ENCODE measurements at places on chromosomes 2 and 18.
A peak's percentile ranks its signal among the peaks of the same experiment; 100 is the strongest.

GRCh38 chr2:16050908-16051489, 110.6 kb downstream of the MYCN start:
- no peak for DNase-seq

- no peak for DNase-seq
Measured at GRCh38 chr2:107687073-107687472, 139.6 kb upstream of the RGPD4 start.

DNA sequence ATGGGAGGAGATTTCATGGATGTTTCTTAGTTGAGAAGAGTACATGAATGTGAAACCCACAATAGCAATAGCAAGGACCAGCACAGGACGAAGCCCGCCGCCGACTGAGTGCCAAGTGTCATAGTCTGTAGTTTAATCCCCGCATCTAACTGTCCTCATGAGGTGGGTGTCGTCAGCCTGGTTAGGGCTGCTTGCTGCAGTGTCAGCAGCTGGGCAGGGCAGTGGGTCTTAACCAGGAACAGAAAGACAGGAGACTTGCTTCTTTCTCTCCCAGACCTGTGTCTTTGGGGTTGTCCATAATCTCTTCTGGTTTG, 146.6 kb downstream of the VAPA start:
- no peak for DNase-seq

DNA sequence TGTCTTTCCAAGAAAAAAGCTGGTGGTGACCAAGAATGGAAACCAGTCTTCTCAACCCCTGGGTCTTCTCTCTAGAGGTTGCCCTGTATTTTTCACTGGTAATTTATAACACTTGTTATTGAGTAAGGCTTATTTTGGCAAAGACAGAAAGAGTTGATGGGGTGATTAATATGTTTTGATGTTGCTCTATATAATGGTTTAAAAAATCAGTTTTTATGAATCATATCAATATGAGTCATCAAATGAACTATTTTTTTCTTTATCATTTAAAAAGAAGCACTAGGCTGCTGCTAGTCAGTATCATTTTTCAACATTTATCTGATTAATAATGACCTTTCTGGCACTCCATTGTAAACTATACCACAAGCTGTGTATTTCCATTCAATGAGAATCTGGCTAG, 1142.2 kb downstream of the LRP1B start:
- no peak for DNase-seq

- peak; percentile 66 for DNase-seq
Measured at GRCh38 chr2:73830871-73831401, 2.2 kb downstream of the STAMBP start.

DNA sequence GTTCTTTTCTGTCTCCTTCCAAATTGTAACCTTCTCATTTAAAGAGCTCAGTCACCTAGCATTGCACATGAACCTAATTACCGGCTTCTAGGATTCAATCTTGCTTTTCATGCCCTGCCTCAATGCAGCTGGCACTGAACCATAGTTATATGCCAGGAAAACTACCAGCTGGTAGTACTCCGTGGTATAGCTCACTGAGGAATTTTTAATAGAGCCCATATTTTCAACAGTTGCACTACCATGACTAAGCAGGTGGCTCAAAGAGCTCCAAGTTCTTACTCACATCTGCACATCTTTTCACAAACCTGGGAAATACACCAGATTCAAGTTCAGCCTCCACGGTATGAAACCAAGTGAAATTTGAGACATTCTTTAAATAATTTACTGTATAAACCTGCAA, 363.5 kb downstream of the GRB14 start:
- no peak for DNase-seq

DNA sequence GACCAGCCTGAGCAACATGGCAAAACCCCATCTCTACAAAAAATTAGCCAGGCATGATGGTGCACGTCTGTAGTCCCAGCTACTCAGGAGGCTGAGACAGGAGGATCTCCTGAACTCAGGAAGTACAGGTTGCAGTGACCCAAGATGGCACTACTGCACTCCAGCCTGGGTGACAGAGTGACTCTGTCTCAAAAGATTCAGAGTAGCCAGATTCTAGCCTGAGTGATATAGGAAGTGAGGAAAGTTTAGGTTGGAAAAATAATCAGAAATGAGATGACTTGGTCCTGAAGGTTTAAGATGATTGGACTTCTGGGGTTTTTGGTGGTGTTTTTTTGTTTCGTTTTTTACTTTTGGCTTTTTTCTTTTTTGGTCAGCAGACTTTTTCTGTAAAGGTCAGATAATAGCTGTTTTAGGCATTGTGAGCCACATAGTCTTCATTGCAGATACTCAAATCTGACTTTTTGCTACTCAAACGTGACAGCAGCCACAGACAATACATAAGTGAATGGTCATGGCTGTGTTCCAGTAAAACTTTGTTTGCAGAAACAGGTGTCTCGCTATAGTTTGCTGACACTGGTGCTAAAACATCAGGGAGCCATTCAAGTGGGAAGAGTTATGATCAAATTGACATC, 104.1 kb upstream of the UBXN4 start:
- no peak for DNase-seq

DNA sequence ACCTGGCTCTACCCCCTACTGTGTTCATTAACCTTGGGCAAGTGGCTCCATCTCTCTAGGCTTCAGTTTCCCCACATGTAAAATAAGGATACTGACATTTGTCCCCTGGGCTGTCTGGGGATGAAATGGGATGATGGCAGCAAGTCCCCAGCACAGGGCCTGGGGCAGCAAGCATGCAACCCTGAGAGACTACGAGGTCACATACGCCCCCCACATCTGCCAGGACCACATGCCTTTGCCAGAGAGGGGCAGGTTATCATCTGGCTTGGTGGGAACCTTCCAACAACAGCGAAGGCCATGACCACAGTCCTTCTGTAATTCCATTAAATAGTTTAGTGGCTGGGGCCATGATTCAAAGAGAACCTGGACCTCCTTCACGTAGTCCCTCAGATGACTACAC, 145.9 kb upstream of the REV1 start:
- no peak for DNase-seq

DNA sequence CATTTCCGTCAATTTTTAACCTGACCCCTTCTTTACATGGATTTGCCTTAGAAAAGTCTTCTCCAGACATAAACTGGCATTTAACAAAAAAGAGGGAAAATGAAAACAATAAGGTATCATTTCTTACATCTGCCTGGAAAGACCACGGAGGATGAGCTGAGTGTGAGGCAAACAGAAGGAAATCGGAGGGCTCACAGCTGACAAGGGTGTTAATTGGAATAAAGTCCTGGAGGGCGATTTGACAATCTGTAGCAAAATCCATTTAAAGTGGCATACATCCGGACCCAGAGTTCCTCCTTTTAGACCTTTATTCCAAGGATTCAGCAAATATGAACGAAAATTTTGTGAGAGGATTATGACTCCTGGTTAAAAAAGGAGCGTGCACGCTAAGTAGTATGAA, 179.7 kb upstream of the COPS8 start:
- DNase-seq: no peak

GRCh38 chr2:169997140-169997887, 170.1 kb downstream of the UBR3 start:
- no peak for DNase-seq

- DNase-seq: no peak
Measured at GRCh38 chr2:225416616-225417367, 17.3 kb downstream of the NYAP2 start.

GRCh38 chr2:133362061-133362476, 206.2 kb downstream of the NCKAP5 start:
- no peak for DNase-seq

- no peak for DNase-seq
Measured at GRCh38 chr2:121018136-121019061, 266.6 kb downstream of the TFCP2L1 start.

GRCh38 chr18:12998332-12999060, 7.3 kb downstream of the CEP192 start:
- DNase-seq: no peak

- DNase-seq: no peak
Measured at GRCh38 chr2:200028998-200029397, 73.6 kb downstream of the MAIP1 start.

GRCh38 chr2:5749347-5749746, 57.2 kb downstream of the SOX11 start:
- no peak for DNase-seq

DNA sequence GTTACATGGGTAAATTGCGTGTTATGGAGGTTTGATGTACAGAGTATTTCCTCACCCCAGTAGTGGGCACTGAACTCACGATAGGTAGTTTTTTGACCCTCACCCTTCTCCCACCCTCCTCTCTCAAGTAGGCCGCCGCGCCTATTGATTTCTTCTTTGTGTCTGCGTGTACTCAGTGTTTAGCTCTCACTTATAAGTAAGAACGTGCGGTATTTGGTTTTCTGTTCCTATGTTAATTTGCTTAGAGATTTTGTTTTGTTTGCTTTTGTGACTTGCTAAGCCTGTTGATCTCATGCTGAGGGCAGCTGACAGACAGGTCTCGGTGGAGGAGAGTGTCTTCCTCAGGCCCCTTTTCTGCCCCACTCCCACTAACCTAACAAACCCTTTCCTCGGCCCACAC, 36.2 kb downstream of the ACOXL start:
- no peak for DNase-seq

GRCh38 chr18:32735781-32736180, 37.0 kb downstream of the KLHL14 start:
- DNase-seq: no peak

GRCh38 chr2:161947836-161948235, 126.2 kb downstream of the DPP4 start:
- DNase-seq: no peak

GRCh38 chr2:224257156-224257555, 144.8 kb downstream of the FAM124B start:
- no peak for DNase-seq

DNA sequence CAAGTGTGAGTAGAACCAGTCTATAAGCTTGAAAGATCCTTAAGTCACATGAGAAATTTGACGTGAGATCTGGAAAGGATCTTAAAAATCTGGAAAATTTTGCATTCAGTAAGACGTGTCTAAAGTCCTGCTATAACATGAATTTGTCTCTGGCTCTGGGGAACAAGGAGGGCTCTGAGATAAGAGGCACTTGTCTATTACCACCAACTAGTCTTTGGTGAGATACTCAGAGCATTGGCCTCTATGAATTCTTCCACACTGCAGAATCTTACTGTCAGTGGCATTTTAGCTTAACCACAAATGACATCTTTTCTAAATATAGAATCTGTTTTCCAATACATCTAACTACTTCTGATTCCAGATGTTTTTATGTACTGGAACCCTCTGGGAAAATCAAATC, 1504.5 kb downstream of the DPP10 start:
- DNase-seq: no peak

DNA sequence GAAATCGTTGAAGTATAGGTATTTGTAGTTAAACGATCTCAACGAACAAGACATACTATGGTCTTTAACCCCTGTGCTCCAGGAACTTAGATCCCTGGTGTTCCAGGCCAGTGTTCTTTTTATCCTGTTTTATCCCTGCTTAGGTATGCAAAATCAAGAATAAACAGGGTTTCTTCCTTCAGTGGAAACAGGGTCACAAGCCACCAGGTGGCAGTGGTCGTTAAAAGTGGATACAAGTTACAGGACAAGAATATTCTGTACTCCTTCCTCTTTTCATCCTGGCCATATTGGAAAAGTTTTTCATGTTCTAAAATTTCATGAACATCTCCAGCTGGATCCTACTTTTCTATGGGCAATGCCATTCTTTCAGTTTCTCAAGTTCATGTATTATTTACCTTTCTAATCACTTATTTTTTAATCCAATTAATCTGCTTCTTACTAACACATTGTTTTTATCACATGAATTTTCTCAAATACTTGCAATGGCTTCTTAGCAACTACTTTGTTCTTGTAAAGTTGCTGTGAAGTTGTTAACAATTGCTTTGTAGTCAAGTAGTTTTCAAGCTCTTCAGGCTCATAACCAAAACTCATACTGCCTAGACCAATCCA, 16.4 kb upstream of the HNMT start:
- peak; percentile 59 for DNase-seq

DNA sequence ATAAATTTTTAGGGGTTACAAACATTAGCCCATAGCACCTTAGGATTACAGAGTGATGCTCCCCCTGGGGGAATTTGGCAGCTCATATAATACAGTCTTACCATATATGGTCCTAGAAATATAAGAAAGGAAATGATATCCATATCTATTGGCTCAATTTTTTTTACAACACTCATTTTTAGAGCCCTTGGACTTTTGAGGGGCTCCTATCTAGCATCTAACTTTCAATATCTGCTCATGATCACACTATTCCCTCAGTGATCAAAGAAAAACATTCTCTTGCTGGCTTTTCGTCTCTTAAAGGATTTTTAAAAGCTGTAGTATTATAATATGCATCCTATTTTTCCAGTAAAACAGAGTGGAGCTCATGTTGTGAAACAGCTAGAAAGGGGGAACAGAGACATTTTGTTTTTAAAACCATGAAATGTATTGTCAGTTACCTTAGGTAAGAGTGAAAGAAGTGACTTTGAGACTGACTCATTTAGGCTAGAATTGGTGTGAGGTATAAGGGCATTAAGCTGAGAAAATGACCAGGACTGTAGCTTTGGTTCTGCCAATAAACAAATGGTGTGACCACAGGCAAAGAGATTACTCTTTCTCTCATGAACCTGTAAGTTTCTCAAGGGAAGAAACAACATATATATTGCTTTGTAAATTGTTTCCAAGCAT, 65.8 kb downstream of the ALPK2 start:
- DNase-seq: no peak

- DNase-seq: no peak
Measured at GRCh38 chr18:9730786-9731185, 22.7 kb downstream of the RAB31 start.

- DNase-seq: no peak
Measured at GRCh38 chr2:128261245-128262128, 57.2 kb downstream of the HS6ST1 start.

DNA sequence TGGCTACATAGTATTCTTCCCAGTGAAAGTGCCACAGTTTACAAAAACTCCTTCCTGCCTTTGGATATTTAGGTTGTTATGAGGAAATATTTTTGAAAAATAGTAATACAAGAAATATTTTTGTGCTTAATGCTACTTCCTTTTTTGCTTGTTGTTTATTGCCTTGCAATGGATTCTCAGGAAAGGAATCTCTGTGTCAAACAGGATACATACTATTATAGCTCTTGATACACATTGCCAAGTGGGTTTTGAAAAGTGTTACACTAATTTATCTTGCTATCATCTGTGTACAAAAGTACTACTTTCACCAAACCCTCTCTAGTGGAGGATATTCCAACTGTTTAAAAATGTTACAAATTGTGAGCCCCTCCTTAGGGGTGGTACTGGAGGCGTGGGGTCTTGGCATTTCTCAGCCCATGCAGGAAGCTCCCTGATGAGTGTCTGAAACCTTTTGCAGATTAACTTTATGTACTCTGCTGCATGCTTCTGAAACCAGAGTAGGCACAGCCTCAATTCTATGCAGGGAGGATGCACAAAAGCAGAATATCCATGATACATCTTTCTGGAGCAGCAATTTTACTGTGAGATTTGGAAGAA, 54.5 kb downstream of the EVA1A start:
- DNase-seq: no peak
